ENCODE measurements at places on chromosomes 6 and 20.
A peak's percentile ranks its signal among the peaks of the same experiment; 100 is the strongest.

DNA sequence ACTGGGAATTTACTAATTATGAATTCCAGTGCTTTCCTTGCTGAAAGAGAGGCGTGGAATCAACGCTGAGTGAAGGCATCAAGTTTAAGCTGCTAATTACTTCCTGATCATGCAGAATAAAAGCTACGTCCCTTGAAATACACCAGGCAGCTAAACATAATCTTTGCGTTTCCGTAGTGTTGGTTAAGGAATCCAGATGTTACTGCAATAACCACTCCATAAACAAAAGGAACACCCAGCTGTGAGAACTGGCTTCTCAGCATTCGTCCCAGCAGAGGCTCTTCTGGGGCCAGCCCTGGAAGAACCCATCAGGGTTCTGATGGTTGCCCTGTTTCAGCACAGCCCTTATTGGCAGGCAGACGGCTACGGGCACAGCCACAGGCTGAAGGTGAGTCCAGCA lies 111.4 kb downstream of the CDH26 start:
- no peak for DNase-seq

GRCh38 chr20:62528983-62529891 lies 53.4 kb upstream of the GATA5 start:
- no peak for DNase-seq

- DNase-seq = no peak
Observed at GRCh38 chr6:69926745-69927144, 60.4 kb downstream of the COL19A1 start.

DNA sequence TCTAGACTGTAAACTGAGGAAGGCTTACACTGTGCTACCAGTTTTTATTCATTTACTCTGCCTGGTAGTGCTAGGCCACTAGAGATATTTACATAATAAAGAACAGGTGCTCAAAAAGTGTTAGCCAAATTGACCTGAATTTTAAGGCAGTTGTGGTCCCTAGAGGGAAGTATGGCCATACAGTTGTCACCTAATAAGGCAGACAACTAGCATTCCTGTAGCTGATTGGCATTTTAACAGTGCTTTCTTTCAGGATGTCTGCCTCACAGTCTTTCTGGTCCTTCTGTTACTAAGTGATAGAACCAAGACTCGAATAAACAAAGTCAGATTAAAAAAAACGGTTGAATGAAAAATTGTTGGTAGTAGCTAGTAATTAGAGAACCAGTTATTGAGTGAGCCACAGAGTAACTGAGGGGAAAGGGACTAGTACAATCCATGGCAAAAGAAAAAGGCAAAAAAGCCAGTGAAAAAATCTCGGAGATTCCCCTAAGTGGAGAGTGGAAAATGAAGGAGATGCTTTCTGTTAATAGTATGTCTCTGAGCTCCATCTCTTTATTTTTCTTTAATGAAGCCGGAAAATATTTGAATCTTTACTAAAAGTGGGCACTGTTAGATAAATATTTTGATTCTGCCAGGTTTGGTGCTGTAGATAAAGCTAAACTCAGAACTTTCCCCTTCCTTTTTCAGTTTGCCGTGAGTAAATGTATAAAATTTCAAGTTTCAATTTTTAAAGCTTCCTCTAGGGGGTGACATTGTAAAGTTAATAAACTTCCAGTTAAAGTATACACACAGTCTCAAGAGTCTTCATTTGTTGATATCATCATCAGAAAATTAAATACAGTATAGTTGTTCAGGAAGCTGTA lies 9.1 kb downstream of the VTA1 start:
- no peak for DNase-seq

GRCh38 chr6:121351916-121352315 lies 17.6 kb upstream of the TBC1D32 start:
- DNase-seq = no peak

GRCh38 chr20:22371843-22372242 lies 212.5 kb downstream of the FOXA2 start:
- DNase-seq = no peak

GRCh38 chr20:460707-461106 lies 1.6 kb downstream of the TBC1D20 start:
- DNase-seq = no peak

DNA sequence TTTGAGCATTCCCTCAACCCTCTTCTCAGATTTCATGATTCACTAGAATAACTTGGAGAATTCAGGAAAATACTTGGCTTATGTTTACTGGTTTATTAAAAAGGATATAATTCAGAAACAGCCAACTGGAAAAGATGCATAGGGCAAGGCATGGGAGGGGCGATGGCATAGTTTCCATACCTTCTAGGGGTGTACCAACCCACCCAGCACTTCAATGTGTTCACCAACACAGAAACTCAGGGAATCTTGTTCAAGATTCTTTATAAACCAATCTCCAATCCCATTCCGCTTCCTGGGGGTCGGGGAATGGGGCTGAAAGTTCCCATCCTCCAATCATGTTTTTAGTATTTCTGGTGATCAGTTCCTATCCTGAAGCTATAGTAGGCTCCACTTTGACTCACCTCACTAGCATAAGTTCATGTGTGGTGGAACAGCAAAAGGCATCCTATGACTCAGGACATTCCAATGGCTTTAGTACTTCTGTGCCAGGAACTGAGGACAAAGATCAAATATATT lies 164.4 kb downstream of the SIM1 start:
- DNase-seq = no peak

DNA sequence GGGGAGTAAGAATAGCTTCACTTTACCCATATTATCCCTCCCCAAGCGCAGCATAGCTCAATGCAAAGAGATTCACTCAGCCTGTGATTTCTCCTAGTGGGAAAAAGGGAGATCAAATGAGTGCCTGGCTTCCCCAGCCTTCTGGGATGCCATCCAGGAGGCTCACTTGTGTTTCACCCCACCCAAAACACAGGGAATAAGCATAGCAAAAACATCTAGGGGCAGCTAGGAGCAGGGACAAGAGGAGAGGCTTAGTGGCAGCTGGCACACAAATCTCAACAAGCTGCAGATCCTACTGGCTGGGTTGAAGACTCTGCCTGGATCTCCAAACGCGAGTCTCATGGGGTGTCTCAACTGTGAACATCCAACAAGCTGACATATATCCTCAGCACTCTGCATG lies 715.8 kb downstream of the RNF144B start:
- no peak for DNase-seq

GRCh38 chr6:163813979-163814493 lies 399.5 kb downstream of the QKI start:
- no peak for DNase-seq

DNA sequence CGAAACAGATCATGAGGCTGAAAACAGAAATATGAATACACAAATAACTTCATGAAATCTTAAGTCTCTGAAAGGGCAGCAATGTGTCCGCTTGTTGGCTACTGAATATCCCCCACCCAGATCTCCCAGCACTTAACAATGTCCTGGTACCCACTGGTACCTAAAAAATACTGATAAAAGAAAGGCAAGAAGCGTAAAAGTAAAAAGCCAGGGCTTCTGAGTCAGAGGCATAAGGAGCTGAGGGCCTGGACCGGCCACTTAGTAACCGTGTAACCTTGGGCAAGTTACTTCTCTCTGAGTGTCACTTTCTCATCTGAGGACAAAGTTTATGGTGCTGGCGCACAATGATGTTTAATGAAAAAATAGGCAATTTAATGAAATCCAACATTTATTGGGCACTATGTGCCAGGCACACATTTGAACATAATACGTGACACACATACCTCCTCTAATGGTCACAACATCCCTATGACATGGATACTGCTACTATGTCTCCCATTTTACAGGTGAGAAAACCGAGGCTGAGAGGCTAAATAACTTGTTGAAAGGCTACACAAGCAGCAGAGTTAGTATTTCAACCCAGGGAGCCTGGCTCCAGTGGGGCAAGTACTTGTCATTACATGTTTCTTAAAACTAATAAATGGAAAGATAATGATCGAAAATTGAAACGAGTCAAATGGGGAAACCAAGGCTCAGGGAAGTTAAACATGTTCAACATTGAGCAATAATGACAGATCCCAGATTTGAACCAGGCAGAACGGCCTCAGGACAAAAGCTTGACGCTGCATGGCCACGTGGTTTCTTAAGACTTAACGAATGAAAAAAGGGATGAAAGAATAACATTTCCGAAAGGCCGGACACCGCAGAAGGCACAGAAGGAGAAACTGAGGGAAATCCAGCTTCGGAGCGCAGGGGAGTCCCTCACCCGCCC lies 828 bp downstream of the TP53RK start:
- DNase-seq = no peak

DNA sequence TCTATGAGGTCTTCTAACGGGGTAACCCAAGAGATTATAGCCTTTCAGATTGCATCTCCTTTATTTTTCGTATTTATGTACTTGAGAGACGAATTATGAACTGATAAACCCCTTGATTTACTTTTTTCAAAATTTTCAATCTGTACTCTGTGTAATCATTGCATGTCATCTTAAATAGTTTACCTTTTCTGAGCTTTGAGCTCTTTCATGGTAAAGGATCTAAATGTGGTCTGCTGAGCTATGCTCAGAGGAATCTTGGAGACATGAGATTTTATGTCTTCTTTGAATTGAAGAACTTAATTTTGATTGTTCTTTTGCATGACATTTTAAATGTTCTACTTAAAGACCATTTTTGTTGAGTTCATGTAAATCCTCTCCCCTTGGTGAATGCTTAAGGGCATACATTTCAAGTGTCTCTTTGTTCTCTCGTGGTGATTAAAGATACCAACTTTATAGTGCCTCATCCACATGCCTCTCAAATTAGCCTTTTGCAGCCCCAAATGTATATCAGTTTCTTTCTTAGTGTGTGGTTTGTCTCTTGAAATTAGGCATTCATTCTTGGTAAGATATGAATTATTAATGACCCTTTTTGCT lies 116.3 kb upstream of the SCGN start:
- no peak for DNase-seq

- DNase-seq = no peak
Observed at GRCh38 chr6:154558984-154559383, 48.5 kb upstream of the CNKSR3 start.

GRCh38 chr6:52362443-52363227 lies 684 bp downstream of the PAQR8 start:
- peak; percentile 55 for DNase-seq

- DNase-seq = peak; percentile 99
Observed at GRCh38 chr6:11232193-11232769, at the start of gene NEDD9. TSS of gene NEDD9 (minus strand) at chr6:11232668. CDS start at chr6:11232515, 153 bp downstream.

GRCh38 chr20:14637441-14637840 lies 300.0 kb upstream of the FLRT3 start:
- no peak for DNase-seq

- no peak for DNase-seq
Observed at GRCh38 chr6:31875877-31876276, 2.9 kb downstream of the SLC44A4 start.

DNA sequence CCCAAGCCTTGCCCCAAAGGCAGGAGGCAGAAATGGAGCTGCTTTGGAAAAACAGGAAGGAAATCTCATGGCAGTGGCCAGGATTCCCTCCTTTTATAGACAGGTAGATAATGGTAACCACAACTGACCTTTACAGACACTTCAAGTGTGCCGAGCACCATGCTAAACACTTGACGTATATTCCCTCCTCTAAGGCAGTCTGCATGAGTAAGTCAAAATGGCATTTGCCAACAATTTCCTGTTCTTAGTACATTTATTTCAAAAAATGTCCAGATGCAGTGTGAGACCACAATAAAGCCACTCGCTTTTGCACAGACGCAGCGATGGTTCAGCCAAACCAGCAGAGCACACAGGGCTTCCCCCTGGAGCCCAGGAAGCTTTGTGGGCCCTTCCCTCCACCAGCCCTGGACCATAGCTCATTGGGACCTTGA lies 16.5 kb upstream of the GPR6 start:
- DNase-seq = no peak

GRCh38 chr6:40408786-40409542 lies 178.2 kb downstream of the LRFN2 start:
- no peak for DNase-seq

DNA sequence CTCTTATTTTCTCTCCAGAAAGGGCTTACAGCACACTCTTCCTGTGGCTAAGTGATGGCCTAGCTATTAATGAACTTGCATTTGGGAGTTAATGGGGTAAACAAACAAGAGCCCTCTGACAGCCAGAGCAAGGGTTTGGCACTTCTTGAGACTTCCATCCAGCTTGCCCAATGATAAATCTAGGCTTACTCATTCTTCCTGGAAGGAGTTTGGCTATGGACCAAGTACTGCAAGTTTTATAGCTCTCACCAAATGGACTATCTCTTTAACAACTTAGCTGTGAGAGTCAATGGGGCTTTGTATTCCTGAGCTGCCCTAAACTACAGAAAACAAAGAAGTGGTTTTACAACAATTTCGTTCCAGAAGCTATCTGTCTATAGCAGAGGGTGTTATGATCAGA lies 16.7 kb upstream of the PI3 start:
- DNase-seq = no peak

GRCh38 chr6:141105481-141105880 lies 1027.2 kb upstream of the GJE1 start:
- no peak for DNase-seq

- DNase-seq = no peak
Observed at GRCh38 chr6:141164042-141164743, 968.5 kb upstream of the GJE1 start.

- no peak for DNase-seq
Observed at GRCh38 chr20:43516251-43516824, 8.8 kb downstream of the L3MBTL1 start.

DNA sequence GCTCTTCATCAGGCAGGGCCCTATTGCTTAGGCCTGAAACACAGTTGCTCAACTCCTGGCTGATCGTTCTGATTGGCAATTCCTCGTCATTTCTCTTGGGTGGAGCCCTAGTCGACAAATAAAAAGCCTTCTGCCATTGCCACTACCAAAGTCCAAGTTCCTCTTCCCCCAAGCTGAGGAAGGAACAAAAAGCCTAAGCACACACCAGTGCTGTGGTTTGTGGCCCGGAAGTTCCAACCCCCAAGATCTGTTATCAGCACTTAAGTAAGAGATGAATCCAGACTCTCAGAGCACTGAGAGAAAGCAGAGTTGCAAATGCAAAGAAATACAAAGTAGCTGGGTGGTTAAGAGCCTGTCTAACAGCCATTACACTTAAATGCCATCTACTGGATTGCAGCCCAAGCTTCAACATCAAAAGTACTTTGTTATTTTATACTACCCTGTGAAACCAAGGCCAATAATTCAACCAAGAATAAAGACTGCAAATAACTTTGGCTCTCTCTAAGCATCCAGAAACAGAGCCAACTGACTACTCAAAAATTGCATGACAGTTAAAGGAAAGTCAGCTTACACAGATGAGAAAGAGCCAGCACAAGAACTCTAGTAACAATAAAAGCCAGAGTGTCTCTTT lies 1024.0 kb downstream of the GRIK2 start:
- DNase-seq = no peak

DNA sequence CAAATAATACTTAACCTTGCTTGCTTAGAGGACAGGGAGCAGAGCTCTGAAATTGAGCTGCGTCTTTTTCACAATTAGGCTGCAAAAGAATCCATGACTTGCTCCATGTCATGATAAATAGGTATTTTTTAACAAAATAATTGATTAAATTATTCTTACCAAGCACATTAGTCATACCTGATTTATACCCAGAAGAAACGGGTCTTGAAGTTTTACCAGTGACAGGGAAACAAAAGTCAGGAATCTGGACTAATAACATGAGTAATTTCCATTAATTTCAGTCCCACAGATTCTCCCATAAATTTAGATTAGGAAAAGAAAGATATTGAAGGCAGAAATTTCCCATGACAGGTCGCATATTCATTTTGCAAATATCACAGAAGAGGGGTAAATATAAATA lies 85.0 kb upstream of the BMP5 start:
- no peak for DNase-seq

- DNase-seq = no peak
Observed at GRCh38 chr6:144744720-144745119, 459.6 kb downstream of the UTRN start.
